ENCODE measurements at places on chromosomes 6 and 20.
A peak's percentile ranks its signal among the peaks of the same experiment; 100 is the strongest.

- no peak for DNase-seq
Observed at GRCh38 chr6:73348550-73349204, 5.4 kb downstream of the DPPA5 start.

DNA sequence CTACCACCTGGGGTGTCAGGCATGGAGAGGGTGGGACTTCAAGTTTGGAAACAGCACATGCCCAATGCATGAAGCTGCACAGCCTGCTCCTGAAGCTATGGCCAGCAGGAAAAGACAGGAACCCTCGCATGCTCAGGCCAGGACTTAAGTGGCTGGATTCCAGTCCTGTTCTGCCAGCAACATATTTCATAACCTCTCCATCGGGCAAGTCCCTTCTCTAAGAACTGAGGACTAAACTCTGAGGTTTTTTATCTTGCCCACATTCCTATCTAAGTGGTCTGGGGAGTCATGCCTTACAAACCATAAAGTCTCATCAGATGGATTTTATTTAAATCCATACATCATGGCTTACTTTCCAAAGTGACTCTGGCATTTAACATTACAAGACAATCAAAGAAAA, 27.5 kb upstream of the AGPAT4 start:
- DNase-seq = no peak

- no peak for DNase-seq
Observed at GRCh38 chr20:56259948-56260347, 11.4 kb downstream of the MC3R start.

DNA sequence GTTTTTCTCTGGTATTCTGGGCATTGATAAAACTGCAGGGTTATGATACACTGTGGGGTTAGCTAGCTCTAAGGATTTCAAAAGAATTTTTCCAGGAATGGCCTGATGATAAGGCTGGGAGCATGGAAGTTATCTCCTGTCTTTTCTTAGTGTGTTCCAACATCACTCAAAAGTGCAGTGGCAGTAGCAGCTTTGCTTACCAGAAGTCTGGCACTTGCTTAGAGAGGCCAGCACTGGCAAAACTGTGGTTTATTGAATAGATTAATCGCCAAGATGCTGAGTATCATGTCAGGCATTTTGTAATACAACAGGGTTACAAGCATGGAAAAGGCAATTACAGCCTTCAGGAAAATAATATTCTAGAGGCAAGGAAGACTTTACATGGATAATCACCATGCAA, 719.5 kb upstream of the GJE1 start:
- DNase-seq = no peak

DNA sequence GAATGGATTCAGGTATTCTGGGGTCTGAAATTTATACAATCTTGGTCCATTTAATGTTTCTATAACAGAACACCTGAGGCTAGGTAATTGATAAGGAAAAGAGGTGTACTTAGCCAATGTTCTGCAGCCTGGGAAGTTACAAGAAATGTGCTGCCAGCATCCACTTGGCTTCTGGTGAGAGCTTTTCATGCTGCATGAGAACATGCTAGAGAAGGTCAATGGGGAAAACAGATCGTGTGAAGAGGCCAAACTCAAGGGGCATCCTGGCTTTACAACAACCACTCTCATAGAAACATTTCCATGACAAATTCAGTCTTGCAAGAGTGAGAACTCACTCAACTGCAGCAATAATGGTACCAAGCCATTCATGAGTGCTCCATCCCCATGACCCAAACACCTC, 16.8 kb downstream of the IL22RA2 start:
- DNase-seq = no peak

DNA sequence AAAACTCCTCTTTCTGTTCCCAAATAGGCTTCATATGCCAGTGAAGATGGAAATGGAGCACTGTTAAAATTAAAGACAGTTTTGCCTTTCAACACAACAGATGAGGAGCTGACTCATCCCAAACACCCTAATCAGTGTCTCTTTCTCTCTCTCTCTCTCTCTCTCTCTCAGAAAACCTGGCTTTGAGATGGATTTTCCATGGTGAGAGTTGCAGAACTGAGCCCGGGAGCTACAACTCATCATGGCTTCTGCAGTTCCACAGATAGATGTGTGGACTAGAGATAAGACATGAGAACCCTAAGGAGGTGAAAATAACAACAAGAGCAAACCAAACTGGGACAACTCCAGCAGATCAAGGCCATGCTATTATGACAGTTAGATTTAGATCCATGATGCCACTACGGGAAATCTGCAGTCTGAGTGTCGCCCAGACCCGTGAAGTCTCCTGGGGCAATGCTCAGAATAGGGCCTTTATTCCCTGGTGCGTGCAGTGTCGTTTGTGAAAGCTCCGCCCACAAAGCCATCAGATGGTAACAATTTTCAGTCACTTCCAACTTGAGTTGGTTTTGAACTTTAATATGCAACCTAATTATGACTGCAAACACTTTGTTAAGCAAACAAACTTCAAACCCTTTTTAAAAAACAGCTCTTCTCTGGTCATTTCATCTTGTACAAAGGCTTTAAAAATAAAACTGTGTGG, 338.2 kb upstream of the PREP start:
- DNase-seq = no peak

DNA sequence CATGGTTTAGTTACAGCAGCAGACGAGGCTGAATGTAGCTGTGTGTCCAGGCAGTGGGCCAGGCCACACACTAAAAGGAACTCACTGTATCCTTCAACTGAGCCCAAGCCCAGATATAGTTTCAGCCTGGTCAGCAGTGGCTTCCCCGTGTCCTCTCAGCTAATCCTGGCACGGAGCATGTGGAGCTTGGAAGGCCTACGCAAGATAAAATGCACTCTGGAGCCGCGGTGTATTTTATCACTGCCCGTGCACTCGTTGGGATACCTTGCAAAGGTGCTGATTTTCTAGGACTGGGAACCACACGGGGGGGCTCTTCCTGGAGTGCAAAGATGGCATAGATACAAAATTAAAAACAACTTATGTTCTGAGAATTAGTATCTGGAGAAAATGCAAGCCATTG, 48.4 kb upstream of the IYD start:
- no peak for DNase-seq

GRCh38 chr6:132671295-132671694, 12.3 kb upstream of the TAAR1 start:
- no peak for DNase-seq

DNA sequence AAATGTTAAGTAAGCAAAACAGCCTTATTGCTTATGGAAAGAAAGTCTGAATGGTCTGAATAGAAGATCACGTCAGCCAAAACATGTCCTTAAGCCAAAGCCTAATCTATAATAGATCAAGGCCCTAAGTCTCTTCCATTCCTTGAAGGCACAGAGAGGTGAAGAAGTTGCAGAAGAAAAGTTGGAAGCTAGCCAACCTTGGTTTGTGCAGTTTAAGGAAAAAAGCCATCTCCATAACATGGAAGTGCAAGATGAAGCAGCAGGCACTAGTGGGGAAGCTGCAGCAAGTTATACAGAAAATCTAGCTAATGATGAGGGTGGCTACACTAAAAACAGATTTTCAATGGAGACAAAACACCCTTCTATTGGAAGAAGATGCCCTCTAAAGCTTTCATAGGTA, 29.1 kb downstream of the LRRN4 start:
- peak; percentile 44 for DNase-seq

GRCh38 chr6:167793421-167793820, 33.3 kb upstream of the AFDN start:
- DNase-seq = no peak

DNA sequence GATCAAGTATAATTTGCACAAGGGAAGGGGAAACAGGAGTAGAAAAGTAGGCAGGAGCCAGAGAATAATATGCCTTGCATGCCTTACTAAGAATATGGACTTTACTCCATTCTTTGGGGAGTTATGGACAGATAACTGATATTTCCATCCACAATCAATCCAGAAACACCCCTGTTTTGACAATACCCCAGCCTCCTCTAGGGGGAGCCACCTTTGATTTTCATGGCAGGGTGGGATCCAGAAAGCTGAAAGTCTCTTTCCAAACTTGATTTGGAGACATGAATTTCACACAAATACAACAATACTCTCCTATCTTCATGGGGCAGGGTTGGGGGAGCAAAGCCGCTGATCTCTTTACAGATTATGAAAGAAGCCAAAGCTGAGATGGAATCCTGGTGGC, 404.1 kb downstream of the FOXA2 start:
- no peak for DNase-seq

DNA sequence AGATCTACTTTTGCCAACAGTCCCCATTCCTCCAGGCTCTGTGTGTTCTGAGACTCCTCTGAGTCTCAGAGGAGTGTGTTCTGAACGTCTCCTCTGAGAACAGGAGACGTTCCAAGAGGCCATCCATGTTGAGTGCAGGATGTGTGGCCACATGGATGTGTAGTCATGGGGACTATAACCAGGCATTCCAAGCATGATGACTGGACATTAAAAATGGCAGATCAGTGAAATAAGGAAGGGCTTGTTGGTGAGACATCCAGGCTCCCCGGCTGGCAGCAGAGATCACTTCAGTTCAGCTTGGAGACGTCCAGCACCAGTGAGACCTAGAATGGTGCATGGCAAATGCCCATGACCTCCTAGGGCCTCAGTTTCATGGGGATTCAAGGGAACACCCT, 34.3 kb upstream of the POU5F1 start:
- DNase-seq = no peak

- peak; percentile 35 for DNase-seq
Observed at GRCh38 chr6:47733879-47734558, 35.6 kb downstream of the ADGRF4 start.

GRCh38 chr20:37344506-37345338, 1.2 kb upstream of the SRC start:
- DNase-seq = no peak

DNA sequence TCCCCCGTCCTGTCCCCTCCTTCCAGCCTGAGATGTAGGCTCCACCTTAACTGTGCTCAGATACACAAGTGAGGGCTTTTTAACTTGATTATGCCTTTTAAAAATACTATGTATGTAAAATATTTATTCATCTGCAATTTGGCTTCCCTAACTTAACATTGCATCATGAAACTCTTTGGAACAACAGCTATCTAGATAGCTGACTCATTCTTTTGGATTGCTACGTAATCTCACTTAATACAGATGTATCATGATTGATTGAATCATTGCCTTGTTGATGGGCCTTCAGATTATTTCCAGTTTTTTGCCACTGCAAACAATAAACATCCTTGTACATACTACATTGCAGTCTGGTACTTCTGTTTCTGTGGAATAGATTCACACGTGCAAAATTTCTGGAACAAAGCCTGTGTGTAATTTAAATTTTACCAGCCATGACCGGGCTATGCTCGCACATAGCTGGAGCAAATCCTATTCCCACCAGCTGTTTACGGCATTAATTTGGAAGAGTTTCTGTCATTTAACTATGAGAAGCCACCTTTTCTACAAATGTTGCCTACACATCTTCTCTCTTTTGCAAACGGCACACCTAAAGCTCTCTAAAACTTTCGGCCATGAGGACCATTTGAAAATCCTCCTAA, 6.5 kb downstream of the PRND start:
- no peak for DNase-seq

GRCh38 chr6:14083751-14084150, 33.8 kb upstream of the CD83 start:
- no peak for DNase-seq

DNA sequence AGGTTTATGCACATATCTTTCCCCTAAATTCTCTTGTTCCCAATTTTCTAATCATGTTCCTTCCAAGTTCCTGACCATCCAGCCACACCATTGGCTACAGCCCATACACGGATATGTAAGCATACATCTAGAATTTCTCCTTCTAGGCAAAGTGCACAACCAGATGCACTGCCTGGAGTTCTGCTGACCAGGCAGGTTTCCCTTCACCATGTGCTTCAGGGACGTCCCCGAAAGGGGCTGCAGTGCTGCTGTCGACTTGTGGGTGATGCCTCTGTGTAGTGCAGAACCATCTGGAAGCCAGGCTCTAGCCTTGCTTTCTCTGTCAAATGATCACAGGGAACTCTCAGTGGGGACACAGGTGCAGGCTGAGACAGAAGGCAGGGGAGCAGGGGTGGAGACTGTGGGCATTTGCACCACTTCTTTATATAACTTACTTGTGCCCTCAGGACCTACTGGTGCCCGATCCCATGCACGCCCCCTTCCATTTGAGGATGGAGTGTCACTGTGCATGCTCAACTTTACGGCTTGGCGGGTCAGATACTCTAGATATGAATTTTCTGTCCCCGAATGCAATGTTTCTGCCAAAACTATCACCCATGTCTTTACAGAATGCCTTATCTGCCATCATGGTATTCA, 37.5 kb upstream of the SMOC2 start:
- no peak for DNase-seq

DNA sequence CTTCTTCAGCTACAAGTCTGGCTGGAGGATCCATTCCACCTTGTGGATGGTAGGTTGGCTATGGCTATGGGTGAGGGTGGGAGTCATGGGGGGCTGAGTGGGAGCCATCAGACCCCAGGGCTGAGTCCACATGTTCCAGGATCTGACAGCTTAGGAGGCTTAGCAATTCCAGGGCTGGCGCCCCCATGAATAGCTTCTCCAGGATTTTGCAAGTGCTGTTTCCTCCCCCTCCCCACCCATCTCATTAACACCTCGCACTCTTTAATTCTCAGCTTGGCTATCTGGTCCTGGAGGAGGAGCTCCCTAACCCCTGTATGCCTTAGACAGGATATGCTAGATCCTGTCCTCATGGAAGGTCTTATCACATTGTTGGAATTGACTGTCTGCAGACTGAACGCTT, 39.0 kb upstream of the ANGPT4 start:
- DNase-seq = no peak

DNA sequence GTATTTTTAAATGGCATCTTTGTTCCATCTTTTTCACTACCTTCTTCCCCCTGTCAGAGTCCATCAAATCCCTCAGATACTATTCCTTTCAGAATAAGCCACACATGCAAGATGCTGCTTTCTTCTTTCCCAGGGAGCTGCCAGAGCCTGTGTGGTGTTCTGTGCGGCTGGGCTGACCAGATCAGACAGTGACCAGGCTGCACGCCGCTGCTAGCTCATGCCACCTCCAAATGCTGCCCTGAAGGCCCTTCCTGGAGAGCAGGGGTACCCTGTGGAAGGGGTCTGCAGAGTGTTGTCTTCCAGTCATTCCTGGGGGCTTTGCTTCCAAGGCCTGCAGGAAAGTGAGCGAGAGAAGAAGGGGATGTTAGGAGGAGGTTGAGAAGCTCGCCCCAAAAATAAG, 179.1 kb upstream of the SUPT3H start:
- no peak for DNase-seq

DNA sequence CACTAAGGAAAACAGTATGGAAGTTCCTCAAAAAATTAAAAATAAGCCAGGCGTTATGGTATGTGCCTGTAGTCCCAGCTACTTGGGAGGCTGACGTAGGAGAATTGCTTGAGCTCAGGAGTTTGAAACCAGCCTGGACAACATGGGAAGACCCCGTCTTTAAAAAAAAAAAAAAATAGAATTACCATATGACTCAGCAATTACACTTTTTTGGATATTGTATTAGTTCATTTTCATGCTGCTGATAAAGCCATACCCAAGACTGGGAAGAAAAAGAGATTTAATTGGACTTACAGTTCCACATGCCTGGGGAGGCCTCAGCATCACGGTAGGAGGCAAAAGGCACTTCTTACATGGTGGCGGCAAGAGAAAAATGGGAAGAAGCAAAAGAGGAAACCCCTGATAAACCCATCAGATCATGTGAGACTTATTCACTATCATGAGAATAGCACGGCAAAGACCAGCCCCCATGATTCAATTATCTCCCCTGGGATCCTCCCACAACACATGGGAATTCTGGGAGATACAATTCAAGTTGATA, 10.8 kb upstream of the SMIM29 start:
- peak; percentile 45 for DNase-seq

Data from inflammatory macrophage (primary cell).